Stomach (tissue), 19 donors: ENCODE measurements at places on chromosomes 12 and 14. TPM values are rescaled to one million over a fixed set of nuclear protein-coding genes. Genes with fewer than 3 reads are reported as not detected.

B3GNT4 gene
- not detected for total RNA-seq

GRCh38 chr14:58739674-58740073 lies 101.9 kb downstream of the DACT1 start:
- DNase-seq = no peak

PLA2G1B gene
- total RNA-seq = not detected

DNA sequence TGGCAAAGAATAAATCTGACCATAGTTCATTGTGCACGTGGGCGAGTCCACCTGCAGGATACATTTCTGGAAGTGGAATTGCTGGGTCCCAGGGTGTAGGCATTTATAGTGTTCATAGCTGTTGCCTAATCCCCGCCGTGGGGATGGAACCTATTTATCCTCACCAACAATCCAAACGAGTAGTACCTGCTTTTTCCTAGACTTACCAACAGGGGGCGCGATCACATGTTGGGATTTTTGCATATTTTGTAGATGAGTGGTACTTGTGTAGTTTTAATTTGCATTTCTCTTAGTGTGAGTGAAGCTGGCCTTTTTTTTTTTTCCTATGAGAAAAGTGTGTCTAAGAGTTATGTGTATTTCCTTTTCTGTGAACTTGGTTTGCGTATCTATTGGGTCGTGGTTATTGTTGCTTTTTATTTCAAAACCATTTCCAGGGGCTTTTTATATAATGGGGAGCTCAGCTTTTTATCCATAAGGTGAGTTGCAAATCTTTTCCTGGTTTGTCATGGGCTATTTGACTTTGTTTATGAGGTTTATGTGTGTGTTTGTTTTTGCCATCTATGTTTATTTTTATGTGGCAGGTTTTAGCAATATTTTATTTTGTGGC lies 67.2 kb downstream of the CCDC92 start:
- DNase-seq = peak; percentile 83

DNA sequence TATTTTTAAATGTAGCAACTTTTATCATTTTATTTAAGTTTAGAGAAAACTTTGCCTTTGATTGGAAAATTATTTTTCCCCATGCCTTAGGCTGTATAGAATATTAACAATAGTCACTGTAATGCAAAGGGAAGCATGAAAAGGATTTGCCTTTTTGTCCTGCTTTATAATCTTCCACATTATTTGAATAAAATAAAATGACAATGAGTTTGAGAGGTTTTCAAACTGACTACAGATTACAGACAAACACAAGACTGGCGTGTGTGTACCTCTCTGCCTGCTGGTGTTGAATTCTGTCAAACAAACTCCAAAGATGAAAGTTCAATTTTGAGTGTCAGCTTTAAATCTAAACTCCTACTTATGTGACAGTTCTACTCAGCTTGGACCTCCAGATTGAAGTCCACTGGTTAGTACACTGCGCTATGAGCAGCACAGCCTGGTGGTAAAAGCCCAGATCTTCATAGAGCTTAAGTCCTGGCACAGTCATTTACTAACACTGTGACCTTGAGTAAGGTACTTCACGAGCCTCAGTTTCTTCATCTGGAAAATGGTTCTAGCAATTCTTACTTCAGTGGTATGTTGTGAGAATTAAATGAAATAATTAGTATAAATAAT lies 98.3 kb upstream of the CPNE8 start:
- DNase-seq = no peak

- DNase-seq = no peak
Observed at GRCh38 chr12:118625050-118625675, 248.8 kb downstream of the SUDS3 start.

GRCh38 chr12:68481181-68481941 lies 129.3 kb upstream of the RAP1B start:
- DNase-seq = no peak

DNA sequence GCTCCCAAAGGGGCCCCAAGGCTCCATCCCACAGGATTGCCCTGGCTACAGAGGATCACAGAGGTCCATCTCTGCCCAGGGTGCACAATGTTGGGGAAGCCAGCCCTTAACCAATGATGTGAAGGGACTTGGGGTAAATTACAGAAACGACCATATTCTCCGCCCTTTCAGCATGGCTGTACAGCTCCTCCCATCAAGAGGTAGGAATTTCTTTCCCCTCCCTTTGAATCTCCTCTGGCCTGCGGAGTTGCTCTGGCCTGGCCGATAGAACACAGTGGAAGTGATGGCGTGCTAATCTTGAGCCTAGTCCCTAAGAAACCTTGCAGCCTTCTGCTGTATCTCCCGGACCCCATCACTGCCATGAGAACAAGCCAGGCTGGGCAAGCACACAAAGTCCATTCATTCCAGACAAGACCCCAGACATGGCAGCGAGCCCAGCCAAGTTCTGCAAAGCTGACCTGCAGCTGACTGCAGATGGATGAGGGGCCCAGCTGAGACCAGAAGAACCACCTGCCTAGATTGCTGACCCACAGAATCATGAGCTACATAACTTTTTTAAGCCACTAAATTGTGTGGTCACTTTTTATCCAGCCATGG lies 6.9 kb upstream of the IFI27 start:
- DNase-seq = no peak

NID2 gene
- 20.4 TPM for total RNA-seq

- no peak for DNase-seq
Observed at GRCh38 chr12:100382338-100382737, 25.5 kb downstream of the SLC17A8 start.
